ENCODE measurements at places on chromosomes 4 and X.

DNA sequence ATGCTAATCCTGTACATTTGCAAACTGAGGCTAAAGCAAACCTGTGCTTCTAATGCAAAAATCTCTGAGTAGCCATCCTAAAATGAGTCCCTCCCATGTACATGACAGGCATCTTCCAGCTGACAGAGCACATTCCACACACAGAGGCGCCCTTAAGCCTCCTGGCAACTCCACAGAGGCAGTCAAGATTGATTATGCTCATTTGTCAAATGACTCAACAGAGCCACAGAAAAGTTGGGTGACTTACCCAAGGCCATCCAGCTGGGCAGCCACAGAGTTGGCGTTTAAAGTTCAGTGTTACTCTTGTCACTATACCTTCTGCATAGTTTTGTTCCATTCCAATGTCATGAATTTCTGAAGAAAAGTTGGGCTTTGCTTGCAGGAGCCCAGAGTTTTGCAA is 394.6 kb upstream of the FGF13 start:
- no peaks in the 10 kb centered on the region for H3K4me1 ChIP-seq
- H3K27ac ChIP-seq: no peak overlapping the region
- DNase-seq: no peak
- H3K36me3 ChIP-seq: no peaks in the 10 kb centered on the region
- no peaks in the 10 kb centered on the region for H3K27me3 ChIP-seq

DNA sequence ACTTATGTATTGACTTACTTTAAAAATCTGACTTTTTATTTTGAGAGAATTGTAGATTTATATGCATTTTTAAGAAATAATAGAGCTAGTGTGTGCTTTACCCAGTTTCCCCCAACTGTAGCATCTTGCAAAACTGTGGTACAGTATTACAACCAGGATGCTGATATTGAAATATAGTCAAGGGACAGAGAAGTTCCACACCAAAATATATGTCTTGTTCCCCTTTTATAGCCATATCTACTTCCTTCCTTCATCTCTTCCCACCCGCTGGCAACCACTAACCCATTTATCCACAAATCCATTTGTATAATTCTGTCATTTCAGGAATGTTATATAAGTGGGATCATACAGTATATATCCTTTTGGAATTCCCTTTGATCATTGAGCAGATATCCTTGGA is 16.8 kb downstream of the KDM6A start:
- H3K27ac ChIP-seq: no peak overlapping the region
- no peak overlapping the region for H3K4me3 ChIP-seq
- no peak for DNase-seq
- H3K27me3 ChIP-seq: no peaks in the 10 kb centered on the region
- H3K4me1 ChIP-seq: no peaks in the 10 kb centered on the region

GRCh38 chr4:148447681-148448080 is 5.5 kb upstream of the NR3C2 start:
- DNase-seq: no peak
- no peaks in the 10 kb centered on the region for H3K4me1 ChIP-seq
- no peaks in the 10 kb centered on the region for H3K36me3 ChIP-seq
- H3K27ac ChIP-seq: no peak overlapping the region

- H3K4me1 ChIP-seq: no peaks in the 10 kb centered on the region
- H3K4me3 ChIP-seq: no peak overlapping the region
- no peak for DNase-seq
- H3K27me3 ChIP-seq: no peaks in the 10 kb centered on the region
- peaks cover 30% of the 10 kb centered on the region for H3K36me3 ChIP-seq
Observed at GRCh38 chr4:39745920-39746319, 48.0 kb downstream of the UBE2K start.

DNA sequence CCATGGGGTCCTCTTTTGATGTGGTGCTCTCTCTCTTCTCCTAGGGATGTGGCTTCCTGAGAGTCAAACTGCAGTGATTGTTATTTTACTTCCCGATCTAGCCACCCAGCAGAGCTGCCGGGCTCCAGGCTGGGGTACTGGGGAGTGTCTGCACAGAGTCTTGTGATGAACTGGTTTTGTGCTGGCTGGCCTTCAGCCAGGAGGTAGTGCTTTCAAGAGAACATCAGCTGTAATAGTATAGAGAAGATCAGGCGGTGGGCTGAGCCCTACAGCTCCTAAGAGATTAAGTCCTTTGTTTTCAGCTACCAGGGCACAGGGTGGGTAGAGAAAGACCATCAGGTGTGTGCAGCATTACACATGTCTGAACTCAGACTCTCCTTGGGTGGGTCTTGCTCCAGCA is 59.0 kb upstream of the AGTR2 start:
- H3K4me1 ChIP-seq: no peaks in the 10 kb centered on the region
- H3K36me3 ChIP-seq: no peaks in the 10 kb centered on the region
- H3K27ac ChIP-seq: no peak overlapping the region
- DNase-seq: no peak
- H3K4me3 ChIP-seq: no peak overlapping the region
- H3K27me3 ChIP-seq: no peaks in the 10 kb centered on the region

DNA sequence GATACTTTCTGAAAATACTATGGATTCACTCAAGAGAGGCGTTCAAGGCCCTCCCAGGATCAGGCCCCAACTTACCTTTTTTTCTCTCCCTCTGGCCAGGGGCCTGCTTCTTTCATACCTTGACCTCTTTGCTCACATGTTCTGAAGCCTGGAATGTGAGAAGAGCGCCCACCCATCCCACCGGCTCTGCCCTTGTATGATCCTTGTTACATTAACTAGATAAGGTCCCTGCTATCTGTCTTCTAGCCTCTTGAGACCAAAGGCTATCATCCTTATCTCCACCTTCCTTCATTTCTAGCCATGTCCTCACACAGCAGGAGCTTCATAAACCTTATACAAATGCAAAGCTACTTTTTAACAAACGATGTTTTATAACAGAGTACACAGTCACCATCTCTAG is 45.9 kb downstream of the PROM1 start:
- no peaks in the 10 kb centered on the region for H3K27me3 ChIP-seq
- no peak for DNase-seq
- no peak overlapping the region for H3K27ac ChIP-seq
- no peaks in the 10 kb centered on the region for H3K36me3 ChIP-seq

- no peaks in the 10 kb centered on the region for H3K4me1 ChIP-seq
- H3K36me3 ChIP-seq: no peaks in the 10 kb centered on the region
- no peak overlapping the region for H3K27ac ChIP-seq
- H3K27me3 ChIP-seq: no peaks in the 10 kb centered on the region
Observed at GRCh38 chrX:51336584-51336983, 4.0 kb downstream of the NUDT10 start.

DNA sequence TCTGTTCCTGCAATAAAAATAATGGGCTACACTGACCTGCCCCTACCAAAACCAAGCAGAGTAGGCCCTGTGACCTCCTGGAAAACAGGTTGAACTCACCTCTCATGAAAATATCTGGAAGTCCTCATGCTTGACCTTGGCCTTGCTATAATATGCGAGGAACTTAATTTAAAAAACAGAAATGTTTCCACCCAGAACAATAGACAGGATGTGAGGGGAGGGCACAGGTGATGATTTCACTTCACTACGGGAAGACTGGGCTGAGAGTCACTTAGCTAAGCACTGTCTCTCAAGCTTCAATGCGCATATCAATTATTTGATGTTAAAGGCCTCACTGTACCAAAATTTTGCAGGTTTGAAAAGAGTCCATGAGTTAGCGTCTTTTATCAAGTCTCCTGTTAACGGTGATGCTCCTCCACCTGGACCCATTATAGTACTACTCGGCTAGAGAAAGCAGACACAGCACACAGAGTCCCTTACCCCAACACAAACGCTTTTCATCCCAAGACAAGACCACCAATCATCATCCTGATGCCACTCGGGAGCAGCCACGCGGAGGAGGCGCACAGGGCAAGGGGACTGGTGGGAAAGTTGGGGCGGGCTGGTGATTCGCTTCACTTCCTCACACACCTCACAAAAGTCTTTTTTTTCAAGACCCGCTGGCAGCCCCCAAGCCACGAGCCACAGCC is 25.9 kb downstream of the ZNF721 start:
- H3K36me3 ChIP-seq: peaks cover 11% of the 10 kb centered on the region
- DNase-seq: no peak
- peak overlapping the region; percentile 96 for H3K27ac ChIP-seq
- H3K27me3 ChIP-seq: no peaks in the 10 kb centered on the region
- no peaks in the 10 kb centered on the region for H3K4me1 ChIP-seq

GRCh38 chr4:36325499-36325898 is 44.1 kb downstream of the DTHD1 start:
- no peak overlapping the region for H3K27ac ChIP-seq
- H3K4me3 ChIP-seq: no peak overlapping the region
- H3K36me3 ChIP-seq: no peaks in the 10 kb centered on the region
- no peaks in the 10 kb centered on the region for H3K4me1 ChIP-seq
- H3K27me3 ChIP-seq: no peaks in the 10 kb centered on the region

- no peak overlapping the region for H3K27ac ChIP-seq
- no peaks in the 10 kb centered on the region for H3K4me1 ChIP-seq
- no peaks in the 10 kb centered on the region for H3K27me3 ChIP-seq
- DNase-seq: no peak
- H3K36me3 ChIP-seq: peaks cover 14% of the 10 kb centered on the region
- H3K4me3 ChIP-seq: no peak overlapping the region
Observed at GRCh38 chr4:87122252-87122651, 98.2 kb downstream of the KLHL8 start.

DNA sequence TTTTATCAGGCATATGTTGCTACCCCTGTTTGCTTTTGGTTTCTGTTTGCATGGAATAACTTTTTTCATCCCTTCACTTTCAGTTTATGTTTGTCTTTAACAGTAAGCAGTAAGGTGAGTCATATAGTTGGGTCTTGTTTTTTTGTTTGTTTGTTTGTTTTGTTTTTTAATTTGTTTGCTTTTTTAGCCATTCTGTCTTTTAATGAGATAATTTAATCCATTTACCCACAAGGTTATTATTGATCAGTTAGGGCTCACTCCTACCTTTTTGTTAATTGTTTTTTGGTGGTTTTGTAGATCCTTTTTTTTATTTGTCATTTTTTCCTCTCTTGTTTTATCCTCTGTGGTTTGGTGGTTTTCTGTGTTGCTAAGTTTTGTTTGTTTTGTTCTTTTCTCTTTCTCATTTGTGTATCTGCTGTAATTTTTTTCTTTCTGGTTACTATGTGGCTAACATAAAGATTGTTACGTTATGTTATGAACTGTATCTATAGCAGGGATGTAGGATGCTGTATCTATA is 379.5 kb upstream of the MAD2L1 start:
- no peaks in the 10 kb centered on the region for H3K27me3 ChIP-seq
- H3K36me3 ChIP-seq: no peaks in the 10 kb centered on the region
- no peaks in the 10 kb centered on the region for H3K4me1 ChIP-seq
- H3K4me3 ChIP-seq: no peak overlapping the region

DNA sequence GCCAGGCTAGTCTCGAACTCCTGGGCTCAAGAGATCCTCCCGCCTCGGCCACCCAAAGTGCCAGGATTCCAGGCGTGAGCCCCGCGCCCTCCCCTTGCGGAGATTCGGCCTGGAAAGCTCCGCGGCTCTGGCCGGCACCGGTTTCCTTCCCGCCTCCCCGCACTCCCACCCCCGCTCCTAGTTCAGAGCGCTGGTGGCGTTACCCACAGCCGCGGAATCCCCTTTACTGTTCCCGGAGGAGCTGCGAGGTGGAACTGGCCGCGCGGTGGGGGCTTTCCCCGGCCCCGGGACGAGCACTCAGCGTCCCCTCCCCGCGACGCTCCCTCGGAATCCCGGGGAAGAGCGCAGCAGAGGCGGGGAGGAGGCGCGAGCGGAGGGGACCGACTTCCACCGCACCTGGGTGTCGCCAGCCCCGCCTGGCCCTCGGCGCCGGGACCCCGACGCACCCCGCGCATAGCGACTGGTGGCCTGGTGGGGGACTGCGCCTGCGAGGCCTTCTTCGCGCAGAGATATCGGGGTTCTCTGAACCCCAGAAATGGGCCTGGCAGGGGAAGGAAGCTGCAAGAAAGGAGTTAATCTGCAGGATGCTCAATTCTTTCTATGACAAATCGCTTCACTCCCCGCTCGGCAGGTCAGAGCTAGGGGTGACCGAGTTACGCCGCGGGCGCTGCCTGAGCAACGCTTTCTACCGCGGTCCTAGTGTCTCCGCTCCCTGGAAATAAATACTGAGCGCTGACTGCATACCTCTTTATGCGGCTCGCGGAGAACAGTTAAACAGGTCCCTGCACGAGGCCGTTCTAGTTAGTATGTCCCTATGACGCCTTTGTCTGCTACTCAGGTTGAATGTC is 14.6 kb upstream of the SLC25A4 start:
- no peaks in the 10 kb centered on the region for H3K36me3 ChIP-seq
- peak overlapping the region; percentile 55 for H3K4me3 ChIP-seq
- H3K4me1 ChIP-seq: peaks cover 4% of the 10 kb centered on the region
- no peak overlapping the region for H3K27ac ChIP-seq

DNA sequence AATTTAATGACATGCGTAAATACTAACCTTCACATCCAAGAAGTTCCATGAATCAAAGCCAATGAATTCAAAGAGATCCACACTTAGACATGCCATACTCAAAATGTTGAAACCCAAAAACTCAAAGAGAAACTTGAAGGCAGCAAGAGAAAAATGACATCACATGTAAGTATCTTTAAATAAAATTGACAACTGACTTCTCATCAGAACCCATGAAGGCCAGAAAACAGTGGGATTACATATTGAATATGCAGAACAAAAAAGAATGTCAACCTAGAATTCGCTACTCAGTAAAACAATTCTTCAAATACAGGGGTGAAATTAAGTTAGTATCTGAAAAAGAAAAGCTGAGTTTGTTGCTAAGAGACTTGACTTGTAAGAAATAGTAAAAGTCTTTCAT is 953.9 kb upstream of the HS3ST1 start:
- H3K4me1 ChIP-seq: no peaks in the 10 kb centered on the region
- no peaks in the 10 kb centered on the region for H3K27me3 ChIP-seq
- DNase-seq: no peak
- H3K27ac ChIP-seq: no peak overlapping the region
- no peaks in the 10 kb centered on the region for H3K36me3 ChIP-seq

Data from H1 (cell line).